Glomerular endothelial cell (primary cell): ENCODE measurements at places on chromosomes 4 and X. TPM values are rescaled to one million over a fixed set of nuclear protein-coding genes. Genes with fewer than 3 reads are reported as not detected.

DNA sequence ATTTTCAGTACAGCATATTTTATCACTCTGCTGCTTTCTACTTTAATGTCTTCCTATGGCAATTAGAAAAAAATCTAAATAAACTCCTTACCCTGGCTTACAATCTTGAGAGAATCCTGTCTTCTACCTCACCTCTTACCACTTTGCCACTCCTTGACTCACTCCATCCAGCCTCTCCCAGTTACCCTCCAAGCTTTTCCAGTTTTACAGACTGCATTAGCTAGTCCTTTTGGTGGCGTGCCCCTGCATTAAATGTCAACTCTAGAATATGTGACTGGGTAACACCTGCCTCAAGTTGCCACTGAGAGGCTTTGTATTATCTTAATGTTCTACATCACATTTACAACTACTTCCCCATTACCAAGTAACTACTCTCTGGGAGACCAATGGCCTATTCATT, 7.5 kb upstream of the CDKL2 start:
- no peak for DNase-seq

DNA sequence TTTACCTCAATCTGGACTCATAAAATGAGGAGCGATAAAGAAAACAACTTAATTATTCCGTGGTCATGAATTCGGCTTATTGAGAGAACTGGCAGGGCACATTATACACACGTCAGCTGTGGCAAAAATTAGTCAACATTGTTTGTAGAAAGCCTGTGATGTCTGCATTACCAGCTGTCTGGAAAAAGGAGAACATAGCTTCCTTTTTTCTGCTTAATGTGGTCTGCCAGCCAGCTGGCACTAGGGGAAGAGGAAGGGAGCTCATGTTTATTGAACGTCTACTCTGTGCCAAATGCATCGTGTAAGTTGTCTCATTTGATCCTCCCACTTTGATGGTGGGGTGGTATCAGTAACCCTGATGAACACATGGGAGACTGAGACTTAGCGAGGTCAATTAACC, 367.6 kb downstream of the ARHGAP24 start:
- DNase-seq, result peak; percentile 61

DNA sequence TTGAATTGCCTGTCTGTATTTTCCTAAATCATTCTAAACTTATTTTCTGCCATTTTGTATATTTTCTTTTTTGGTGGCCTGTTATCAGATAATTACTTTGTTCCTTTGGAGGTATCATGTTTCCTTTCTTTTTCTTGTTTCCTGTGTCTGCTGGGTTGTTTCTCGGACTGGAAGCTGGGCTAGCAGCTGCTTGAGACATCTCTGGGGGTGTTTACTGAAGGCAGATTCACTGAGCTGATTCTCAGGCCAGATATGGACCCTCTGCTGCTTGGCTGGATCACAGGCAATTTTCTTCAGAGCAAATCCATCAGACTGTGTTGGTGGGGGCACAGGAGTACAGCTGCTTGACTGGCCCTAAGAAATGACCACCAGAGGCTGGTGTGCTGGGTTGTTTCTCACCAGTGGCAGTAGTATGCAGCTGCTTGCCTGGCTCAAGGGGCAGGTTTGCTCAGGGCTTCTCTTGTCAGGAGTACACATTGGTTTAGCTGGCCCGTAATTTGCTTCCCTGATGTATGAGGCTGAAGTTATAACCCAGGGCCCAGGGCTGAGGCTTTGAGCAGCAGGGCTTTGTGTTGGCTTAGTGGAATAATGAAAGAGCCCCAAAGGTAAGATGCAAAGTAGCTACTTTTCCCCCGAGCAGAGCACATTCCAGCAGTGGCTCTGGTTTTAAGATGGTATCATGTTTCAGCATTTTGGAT, 680.6 kb downstream of the TECRL start:
- no peak for DNase-seq

DNA sequence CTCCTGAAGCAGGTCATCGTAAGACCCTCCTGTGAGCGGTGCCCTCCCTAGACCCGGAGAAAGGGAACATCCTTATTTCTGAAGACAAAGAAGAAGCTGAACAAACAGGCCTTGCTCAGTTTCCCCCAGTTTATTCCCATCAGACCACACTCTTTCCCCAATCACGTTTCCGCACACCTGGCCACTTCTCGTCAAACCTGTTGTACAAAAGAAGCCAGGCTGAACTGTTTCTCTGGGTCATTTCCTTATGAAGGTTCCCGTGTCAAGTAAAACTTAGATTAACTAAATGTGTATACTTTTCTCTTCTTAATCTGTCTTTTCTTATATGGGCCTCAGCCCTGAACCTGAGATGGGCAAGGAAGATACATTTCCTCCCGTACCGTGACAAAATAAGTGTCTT, 111.6 kb upstream of the ENPP6 start:
- DNase-seq, result no peak

DNA sequence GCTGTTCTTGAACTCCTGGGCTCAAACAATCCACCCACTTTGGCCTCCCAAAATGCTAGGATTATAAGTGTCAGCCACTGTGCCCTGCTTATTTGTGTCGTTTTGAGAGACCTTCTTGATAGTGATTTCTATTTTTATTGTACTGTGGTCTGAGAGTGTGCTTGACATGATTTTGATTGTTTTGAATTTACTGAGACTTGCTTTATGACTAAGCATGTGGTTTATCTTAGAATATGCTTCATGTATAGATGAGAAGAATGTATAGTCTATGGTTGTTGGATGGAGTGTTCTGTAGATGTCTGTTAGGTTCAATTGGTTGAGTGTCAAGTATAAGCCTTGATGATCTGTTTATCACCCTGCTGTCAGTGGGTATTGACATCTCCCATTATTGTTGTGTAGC, 789.3 kb downstream of the IL1RAPL1 start:
- no peak for DNase-seq

DNA sequence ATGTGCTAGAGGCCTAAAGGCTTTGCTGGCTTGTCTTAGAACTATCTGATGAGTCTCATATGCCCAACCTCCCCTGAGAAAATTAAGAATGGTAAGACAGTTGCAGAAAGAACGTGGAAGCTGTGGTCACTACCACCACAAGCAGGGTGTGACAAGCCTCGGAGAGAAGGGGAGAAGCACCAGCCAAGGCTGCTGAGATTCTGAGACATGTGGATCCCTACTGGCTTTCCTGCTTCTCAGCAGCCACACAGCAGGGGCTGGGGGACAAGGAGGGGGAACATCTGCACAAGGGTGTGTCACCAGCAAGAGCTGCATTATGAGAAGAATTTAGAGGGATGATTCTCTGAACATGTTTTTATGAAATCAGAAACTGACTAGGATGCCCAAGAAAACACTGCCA, 19.4 kb downstream of the TAPT1 start:
- no peak for DNase-seq

Gene ABLIM2
- 0.29 and 0.99 TPM in 2 replicates for total RNA-seq

Gene EDA2R
- 7.0 and 7.6 TPM in 2 replicates for total RNA-seq
